ENCODE measurements at places on chromosomes 4 and X.

- no peak for DNase-seq
Observed at GRCh38 chr4:184280137-184280536, 62.5 kb upstream of the ENPP6 start.

GRCh38 chr4:165493359-165493758 lies 114.6 kb downstream of the CPE start:
- DNase-seq, result peak; percentile 77

GRCh38 chr4:85995361-85995760 lies 364.5 kb downstream of the MAPK10 start:
- DNase-seq, result no peak

DNA sequence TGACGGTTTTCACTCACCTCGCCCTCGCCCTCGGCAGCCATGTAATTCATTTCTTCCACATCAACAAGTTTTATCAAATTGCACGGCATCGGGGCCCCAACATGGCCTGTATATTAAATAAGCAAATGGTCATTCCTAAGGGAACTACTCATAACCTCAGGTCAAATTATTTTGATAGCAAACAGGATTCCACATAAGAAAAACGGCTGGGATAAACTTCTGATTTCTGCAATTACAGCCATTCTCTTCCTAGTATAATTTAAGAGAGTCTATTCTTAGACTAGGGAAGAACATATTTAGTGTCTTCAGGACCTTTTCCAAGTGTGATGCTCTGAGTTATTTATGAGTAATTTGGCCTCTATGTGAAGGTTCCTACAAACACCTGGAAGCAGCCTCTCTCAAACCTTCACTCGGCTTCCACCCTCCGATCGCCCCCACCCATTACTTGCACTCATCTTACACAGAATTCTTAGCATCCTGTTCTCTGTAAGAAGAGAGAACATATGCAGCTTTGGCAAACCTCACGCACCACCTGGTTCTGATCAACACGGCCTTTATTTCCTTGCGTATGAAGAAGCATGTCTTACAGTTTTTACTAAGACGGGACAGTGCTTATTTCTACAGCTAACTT lies 29.4 kb upstream of the CENPU start:
- DNase-seq, result no peak

DNA sequence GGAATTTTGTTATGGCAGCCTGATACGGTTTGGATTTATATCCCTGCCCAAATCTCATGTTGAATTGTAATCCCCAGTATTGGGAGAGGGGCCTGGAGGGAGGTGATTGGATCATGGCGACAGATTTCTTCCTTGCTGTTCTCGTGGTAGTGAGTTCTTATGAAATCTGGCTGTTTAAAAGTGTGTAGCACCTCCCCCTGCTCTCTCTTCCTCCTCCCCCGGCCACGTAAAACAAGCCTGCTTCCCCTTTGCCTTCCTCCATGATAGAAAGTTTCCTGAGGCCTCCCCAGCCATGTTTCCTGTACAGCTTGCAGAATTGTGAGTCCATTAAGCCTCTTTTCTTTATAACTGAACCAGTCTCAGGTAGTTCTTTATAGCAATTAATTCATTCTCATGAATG lies 37.9 kb downstream of the SUPT20HL2 start:
- DNase-seq, result no peak

- DNase-seq, result peak; percentile 18
Observed at GRCh38 chr4:145177511-145177905, 2.9 kb downstream of the OTUD4 start.

DNA sequence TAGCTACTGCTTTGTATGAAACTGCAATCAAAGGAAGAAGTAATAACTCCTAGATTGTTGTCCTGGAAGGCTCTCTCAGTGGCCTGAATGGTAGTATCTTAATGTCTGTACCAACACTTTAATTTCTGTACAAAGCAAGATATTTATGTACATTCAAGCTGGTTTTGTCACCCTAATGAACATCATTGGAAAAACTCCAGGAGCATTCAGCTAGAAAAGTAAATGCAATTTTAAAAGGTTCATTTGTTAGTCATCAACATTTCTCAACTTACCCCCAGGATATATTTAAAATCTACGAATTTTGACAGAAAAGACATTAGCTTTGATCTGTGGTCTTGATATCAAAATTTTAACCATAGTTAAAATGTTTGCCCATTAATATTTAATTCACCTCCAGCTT lies 80.0 kb upstream of the FGF13 start:
- no peak for DNase-seq

DNA sequence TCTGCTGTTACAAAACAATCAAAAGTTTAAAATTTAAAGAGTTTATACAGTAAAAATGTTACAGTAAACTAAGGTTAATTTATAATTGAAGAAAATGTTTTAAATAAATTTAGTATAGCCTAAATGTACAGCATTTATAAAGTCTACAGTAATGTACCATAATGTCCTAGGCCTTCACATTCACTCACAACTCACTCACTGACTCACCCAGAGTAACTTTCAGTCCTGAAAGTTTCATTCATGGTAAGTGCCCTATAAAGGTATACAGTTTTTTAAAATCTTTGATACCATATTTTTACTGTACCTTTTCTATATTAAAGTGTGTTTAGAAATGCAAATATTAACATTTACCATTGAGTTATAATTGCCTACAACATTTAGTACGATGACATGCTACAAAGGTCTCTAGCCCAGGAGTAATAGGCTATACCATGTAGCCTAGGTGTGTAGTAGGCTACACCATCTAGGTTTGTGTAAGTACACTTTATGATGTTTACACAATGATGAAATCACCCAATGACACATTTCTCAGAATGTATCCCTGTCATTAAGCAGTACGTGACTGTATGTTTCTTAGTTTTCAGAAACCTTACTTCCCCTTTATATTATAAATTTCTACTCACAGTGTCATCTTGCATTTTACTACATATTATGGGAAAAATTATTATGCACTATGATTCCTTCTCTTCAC lies 320.8 kb downstream of the ADAM29 start:
- DNase-seq, result peak; percentile 50

GRCh38 chrX:66384722-66385121 lies 220.7 kb downstream of the HEPH start:
- DNase-seq, result no peak

- peak; percentile 58 for DNase-seq
Observed at GRCh38 chr4:78551420-78552351, at the start of gene ANXA3. TSS of gene ANXA3 (plus strand) at chr4:78551770. CDS start at chr4:78554474, 2,704 bp downstream.

GRCh38 chr4:28518561-28519165 lies 1658.0 kb downstream of the STIM2 start:
- peak; percentile 50 for DNase-seq

DNA sequence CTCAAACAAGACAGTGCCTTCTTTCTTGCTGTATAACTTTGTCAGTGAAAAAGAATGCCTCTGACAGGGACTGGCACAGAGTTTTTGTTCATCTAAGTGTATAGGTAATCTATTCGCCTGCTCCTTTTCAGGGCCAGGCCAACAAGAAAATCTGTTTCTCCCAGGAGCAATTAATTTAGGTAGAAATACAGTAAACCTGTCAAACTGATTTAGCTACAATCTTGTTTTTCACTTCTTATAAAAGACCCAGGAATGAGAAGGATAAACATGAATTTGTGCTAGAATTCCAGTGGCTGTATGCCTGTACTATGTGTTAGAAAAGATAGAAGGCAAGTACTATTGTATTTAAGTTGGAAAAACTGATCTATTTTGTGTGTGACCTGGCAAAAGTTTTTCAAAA lies 6.1 kb downstream of the TMA16 start:
- DNase-seq, result no peak

DNA sequence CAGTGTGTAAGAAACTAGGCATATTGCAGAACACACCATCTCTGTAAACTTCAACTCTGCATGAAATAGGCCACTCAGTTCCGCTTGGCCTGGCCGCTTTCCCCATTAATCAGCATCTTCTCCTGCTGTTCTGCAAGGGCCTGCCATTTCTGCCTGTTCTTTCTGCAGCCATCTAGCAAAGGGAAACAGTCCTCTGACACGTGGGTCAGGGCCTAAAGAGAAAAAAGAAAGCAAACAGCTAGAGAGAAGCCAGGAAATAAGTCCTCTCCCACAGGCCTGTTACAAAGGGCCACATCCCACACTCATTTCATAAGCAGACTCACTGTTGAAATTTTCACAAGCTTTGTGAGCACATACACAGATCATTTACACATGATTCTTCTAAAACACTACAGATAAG lies 130.1 kb downstream of the PDE5A start:
- DNase-seq, result no peak

DNA sequence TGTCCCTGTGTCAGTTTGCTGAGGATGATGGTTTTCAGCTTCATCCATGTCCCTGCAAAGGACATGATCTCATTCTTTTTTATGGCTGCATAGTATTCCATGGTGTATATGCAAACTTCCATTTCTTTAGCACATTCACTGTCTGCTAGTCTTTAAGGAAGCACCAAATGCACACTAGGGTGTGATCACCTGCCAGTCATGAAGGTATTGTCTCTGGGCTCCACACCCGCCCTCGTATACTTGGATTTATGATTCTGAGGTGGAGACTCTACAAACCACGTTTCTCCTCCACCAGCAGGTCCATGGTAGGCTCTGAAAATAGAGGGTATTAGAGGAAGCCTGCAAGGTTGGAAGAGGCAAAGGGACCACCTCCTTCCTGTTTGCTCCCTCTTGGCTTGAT lies 75.9 kb upstream of the MAML3 start:
- DNase-seq, result no peak

DNA sequence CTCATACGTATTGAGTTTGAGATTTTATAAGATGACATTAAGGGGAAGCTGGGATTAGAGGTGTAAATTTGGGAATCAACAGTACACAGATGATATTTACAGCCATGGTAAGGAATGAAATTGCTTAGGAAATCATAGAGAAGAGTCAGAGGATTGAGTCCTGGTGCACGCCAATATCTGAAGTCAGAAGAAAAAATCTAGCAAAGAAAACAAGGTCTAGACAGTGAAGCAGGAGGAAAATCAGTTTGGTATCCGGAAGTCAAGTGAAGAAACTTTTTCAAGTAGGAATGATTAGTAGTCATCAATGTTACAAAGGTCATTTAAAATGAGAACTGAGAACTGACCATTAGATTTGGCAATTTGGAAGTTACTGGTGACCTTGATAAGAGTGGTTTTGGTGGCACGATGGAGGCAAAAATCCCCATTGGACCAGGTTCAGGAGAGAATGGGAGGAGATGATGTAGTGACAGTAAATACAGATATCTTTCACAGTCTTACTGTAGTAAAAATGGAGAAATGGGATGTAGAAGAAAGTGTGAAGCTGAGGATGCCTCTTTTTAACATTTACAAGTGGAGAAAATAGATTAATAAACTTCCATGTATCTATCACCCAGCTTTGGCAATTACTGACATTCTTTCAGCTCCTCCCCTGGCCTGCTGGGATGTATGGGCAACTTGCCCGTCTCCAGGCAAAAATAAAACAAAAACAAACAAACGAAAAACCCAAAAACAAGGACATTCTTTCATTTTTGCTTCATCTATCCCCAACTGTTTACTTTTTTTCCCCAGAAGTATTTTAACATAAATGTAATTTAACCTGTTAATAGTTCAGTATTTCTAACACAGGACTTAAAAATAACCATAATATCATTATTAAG lies 11.4 kb upstream of the GPR34 start:
- DNase-seq, result no peak

GRCh38 chrX:132775263-132775823 lies 183.1 kb downstream of the HS6ST2 start:
- peak; percentile 3 for DNase-seq

DNA sequence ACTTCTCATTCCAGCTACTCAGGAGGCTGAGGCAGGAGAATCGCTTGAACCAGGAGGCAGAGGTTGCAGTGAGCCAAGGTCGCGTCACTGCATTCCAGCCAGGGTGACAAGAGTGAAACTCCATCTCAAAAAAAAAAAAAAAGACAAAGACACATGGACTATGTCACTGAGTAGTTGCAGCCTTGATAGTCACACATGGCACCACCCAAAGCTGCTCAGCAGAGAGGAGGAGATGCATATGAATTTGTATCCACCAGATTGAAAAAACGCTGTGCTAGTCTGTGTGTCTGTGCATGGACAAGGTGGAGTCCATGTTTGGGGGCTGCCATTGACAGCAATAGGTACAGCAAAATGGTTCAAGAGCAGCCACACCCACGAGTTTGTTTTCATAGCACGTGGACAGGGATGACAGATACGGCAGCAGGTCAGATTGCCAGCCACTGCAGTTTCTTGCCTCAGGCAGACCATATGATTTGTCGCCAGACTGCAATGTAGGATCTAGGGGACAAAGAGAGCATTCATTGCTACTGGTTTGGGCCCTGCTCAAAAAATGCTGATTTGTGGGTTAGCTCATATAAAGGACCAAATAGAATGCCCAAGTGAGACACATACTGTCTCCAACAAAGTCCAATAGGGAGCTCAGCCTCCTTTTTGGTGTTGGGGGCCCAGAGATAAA lies 89.9 kb downstream of the CEP135 start:
- peak; percentile 2 for DNase-seq

DNA sequence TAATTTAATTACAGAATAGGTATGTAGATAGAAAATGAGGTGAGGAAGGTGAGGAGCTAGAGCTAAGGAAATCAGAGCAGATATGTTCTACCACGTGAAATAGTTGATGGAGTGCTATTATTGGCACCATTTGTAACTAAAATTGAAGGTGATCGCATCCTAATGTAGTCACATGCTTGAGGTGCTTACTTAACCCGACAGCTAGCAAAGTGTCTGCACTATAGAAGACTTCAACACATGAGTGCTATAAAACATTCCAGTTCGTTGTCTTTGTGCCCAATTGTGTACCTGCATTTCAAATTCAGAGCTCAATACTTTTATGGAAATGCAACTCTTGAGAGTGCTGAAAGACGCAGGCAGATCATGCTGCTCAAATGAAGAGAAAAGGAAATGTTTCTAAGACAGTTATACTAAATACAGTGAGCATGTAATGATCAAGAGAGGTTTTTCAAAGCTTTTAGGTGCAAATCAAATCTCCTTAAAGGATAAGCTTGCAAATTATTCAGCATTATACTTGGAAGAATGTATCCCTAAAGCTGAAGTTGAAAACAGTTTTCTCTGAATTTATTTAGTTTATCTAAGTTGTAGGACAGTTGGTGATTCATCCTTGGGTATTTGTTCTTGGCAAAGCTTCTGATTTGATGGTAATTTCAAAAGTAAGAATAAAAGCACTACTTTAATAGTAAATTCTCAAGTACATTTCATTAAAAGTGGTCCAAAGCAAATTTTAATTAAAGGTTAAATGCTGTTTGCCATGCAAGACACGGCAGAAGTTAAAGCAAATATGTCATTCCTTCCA lies 223.9 kb upstream of the EPHA5 start:
- no peak for DNase-seq

DNA sequence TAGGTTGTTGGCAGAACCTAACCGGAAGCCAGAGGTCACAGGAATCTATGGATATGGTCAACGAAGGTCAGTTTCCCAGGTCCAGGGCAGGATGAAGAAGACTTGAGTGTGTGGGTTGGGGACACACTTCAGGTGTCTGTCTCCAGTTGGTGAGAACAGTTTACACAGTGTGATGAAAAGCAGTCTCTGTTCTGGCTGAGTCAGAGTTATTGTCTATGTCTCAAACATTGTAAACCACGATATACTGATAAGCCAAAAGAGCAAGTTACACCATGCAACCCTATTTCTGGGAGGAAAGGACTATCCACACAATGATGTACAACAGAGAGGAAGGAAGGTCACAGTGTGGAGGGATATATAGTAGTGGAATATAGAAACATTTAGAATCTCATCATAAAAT lies 187.1 kb upstream of the C1QTNF7 start:
- DNase-seq, result peak; percentile 51
